Stimulated activated CD8-positive, alpha-beta memory T cell treated with anti-CD3 and anti-CD28 coated beads, Interleukin-7, amount 100 ng/mL, for 1 hour (primary cell): ENCODE measurements at places on chromosomes 4 and X.

- no peak for DNase-seq
Observed at GRCh38 chrX:111857534-111858060, 18.4 kb upstream of the TRPC5OS start.

- DNase-seq = no peak
Observed at GRCh38 chrX:48894891-48895290, 2.7 kb downstream of the TIMM17B start.

- no peak for DNase-seq
Observed at GRCh38 chr4:35939751-35940150, 304.6 kb downstream of the ARAP2 start.

GRCh38 chrX:70525733-70526132 is 81.1 kb downstream of the DLG3 start:
- no peak for DNase-seq

DNA sequence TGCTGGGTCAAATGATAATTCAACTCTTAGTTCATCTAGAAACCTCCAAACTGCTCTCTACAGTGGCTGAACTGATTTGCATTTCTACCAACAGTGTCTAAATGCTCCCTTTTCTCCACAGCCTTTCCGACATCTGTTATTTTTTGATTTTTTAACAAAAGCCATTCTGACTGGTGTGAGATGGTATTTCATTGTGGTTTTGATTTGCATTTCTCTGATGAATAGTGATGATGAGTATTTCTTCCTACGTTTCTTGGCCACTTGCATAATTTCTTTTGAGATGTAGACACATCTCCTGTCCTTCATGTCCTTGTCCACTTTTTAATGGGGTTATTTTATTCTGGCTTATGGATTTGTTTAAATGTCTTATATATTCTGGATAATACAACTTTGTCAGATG is 298.2 kb upstream of the ARSJ start:
- DNase-seq = no peak

DNA sequence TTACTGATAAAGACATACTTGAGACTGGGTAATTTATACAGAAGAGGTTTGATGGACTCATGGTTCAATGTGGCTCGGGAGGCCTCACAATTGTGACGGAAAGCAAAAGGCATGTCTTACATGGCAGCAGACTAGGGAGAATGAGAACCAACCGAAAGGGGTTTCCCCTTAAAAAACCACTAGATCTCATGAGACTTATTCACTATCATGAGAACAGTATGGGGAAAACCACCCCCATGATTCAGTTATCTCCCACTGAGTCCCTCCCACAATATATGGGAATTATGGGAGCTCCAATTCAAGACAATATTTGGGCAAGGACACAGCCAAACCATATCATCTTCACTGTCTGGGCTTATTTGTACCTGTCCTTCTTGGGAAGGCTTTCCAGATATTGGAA is 22.8 kb upstream of the MUC7 start:
- DNase-seq = no peak

DNA sequence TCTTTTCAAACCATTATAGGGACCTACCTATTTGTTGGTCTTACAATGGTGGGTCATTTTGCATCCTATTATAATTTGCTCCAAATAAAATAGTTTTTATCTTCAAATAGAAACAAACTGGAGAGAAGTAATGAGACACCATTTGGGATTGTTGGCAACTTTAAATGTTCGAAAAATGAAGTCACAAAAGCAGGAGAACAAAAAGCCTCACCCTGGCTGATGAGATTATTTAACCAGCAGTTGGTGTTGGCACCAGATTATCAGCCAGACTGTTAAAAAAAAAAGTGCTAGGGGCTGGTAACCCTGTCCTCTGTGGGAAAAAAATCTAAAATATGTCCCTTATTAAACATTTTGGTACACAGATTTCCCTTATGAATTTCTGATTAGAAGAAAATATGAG is 100.3 kb downstream of the DCK start:
- no peak for DNase-seq

GRCh38 chr4:72084587-72085011 is 52.8 kb downstream of the NPFFR2 start:
- no peak for DNase-seq

DNA sequence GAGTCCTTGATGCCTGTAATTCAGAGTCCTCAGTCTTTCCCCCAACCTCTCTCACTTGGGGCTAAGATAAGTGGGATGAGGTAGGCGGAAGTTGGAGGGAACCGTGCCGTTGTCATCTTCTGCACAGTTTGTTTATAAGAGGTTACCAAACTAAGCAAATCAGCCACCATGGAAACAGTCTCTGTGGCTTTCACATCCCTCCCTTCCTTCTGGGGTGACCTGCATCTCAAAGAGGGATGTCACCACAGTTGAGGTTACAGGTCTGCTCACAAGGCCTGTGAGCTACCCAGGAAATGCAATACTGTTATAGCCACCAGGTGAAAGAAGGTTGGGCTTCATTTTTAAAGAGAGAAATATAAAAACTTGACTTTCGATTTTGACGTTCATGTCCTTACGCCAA is 26.3 kb downstream of the RTL5 start:
- DNase-seq = no peak

DNA sequence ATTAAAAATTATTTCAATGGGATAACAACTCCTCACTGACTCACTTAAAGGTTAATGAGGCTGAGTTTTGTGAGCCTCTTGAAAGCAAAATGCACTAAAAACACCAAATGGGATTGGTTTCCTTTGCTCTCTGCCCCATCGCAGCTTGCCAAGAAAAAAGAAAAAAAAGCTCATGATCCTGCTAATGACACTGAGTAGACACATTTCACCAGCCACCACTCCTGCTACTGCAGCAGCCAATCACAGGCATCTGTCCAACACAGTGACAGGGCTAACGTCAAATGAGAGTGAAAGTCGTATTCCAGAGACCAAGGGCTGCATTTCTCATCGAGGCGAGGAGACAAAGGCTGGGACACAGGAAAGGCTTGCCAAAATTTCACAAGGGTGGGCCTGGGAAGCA is 5.2 kb downstream of the APBB2 start:
- DNase-seq = no peak

- DNase-seq = no peak
Observed at GRCh38 chr4:23958749-23959148, 68.9 kb upstream of the PPARGC1A start.

DNA sequence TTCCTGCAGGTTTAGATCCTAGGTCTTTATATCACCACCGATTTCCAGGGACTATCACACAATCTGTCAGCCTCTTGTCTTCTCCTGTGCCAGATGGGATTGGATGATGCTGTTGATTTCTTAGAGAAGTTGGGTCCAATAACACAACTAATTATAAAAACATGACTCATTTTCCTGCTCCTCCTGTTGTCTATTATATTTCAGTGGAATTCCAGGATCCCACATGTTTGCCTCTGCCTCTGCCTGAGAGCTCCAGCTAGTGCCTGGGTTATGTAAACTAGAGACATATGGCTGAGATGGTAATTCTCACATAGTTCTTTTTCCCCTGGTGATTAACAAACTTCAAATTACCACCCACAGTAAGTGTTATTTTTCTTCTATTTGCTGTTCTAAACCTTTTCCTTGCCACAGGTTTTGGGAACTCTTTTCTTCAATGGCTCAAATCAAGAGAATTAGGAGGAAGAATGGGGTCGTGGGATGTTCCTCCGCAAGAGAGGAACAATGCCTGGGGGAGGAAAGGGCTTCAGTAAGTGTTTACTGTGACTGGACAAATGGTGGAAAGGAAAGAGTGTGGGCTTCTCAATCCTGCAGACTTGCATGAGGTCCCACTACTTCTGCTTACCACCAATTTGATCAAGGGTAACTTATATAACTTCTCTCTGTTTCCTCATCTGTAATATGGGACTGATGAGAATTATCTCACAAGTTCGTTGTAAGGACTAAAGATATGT is 3.4 kb upstream of the HOPX start:
- no peak for DNase-seq

DNA sequence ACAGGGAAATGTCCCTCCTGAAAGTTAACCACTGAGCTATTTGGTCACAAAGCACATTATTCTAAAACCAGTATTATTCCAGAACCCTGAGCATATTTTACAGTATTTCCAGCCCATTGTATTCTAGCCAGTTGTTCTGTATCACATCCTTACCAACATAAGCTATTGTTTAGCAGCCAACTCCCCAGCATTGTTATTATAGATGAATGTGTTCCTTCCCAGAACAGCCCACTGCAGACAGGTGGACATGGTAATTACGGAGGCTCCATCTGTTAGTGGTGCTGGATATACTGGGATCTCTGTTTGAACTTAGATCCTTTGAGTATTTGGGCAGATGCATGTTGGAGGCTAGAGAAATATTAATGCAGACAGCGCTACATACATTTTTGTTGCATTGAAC is 126.1 kb downstream of the MGST2 start:
- DNase-seq = no peak

DNA sequence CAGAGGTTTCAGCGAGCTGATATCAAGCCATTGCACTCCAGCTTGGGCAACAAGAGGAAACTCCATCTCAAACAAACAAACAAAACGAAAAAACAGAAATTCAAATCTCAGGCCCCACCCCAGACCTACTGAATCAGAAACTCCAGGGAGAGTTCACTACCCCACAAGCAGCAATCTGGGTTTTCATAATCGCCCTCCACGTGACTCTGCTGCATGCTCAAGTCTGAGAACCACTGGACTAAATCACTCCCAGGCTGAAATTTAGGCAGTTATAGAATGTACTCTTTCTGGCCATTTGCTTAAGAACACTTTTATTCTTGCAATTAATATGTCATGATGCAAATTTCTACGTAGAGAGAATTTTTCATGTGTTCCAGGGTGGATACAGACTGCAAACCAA is 287.3 kb downstream of the USP46 start:
- no peak for DNase-seq

DNA sequence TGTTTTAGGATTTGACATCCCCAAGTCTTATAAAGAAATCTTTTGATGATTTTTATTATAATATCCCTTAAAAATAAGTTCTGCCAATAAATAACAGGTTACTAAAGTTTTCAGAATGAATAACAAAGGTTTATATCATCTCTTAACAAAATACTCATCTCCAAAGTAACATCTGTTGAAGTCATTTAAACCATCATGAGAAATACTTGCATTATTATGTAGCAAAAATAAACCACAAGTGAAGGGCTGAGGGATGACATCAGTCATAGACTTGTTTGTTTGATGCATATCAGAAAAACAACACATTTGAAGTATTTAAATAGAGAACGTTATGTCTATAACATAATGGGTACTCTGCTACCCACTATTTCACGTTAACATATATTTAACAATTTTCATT is 114.9 kb downstream of the SPOCK3 start:
- DNase-seq = no peak

DNA sequence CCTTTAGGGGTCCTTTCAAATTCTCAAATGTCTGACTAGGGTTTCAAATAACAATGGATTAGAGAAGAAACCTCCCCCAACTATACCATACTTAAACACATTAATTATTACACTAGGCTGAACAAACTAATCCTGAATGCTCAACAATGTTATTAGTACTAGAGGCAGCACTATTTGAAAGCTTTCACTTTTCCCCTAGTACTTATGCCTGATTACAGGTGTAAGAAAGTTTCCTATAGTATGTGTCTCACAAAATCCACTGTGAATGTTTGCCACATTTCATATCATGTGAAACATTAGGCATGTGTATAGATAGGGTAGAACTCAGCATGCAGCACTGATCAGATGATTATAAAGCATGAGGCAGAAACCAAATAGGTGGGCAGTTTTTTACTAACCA is 336.2 kb downstream of the ZNF674 start:
- no peak for DNase-seq

- no peak for DNase-seq
Observed at GRCh38 chr4:70768301-70768948, 46.7 kb downstream of the RUFY3 start.

GRCh38 chr4:134202166-134202956 is 772 bp upstream of the PABPC4L start:
- DNase-seq = no peak

GRCh38 chr4:7301846-7302630 is 109.7 kb downstream of the SORCS2 start:
- no peak for DNase-seq

DNA sequence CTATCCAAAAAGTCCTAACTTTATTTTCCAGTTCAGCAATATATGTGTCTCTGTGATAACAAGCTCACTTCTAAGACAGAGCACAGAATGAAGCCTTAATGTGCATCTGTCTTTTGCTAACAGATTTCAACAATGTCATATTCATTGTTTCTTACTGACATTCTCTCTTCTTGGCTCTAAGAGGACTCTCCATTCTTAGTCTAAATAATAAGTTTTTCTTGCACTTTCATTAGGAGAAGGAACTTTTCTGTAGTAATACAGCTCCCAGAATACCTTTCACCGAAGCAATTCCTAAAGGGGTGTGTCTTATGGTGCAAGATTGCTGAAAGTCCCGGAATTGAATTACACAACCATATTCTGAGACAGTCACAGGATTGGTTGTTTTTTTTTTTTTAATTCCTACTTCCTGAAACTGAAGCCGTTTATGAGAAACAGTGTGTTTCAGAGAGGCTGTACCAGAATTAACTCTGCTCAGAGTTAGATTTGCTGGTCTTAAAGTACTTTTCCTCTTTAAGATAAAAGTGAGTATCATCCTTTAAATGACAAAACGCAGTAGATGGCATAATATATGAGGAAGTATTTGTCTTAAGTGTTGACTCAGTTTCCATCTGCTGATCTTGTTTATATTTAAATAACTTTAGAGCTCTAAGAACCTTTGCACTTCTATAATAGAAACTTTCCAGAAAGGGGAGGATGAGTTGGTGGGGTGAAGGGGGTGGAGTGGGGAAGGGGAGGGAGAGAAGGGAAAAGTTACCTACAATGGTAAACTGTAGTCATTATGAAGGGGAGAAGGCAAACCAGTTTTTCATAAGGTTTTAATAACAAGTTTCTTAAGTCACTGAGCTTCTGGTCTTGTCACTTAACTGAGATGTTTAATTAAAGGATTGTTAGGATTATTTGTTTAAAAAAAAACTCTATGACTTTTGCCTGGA is at the start of gene ALPK1:
Gene ALPK1 (plus strand): TSS at position 421 of the 932 bp plus-strand sequence.
- DNase-seq = no peak

DNA sequence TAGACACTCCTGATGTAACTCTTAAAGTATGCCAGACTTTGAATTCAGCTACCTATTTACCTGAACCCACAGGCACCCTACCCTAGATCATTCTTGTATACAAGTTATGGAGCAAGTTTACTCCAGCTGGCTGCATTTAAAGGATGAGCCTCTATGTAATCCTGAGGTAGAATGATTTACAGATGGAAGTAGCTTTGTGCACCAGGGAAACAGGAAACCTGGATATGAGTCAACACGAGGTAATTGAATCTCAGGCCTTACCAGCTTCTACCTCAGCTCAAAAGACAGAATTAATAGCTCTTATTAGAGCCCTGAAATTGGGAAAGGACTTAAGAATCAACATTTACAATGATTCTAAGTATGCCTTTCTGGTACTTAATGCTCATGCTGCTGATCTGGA is 119.8 kb downstream of the AGTR2 start:
- DNase-seq = no peak

- DNase-seq = no peak
Observed at GRCh38 chr4:152668338-152668964, 11.3 kb downstream of the TMEM154 start.

- no peak for DNase-seq
Observed at GRCh38 chr4:80202741-80203553, 5.6 kb downstream of the PRDM8 start.

GRCh38 chr4:172660251-172660650 is 508.4 kb upstream of the GALNT7 start:
- no peak for DNase-seq

- DNase-seq = no peak
Observed at GRCh38 chrX:65696613-65697012, 29.2 kb downstream of the MSN start.

GRCh38 chr4:148060264-148061140 is 328.6 kb downstream of the ARHGAP10 start:
- no peak for DNase-seq
